Midbrain (tissue), 1 donor: ENCODE measurements at places on chromosomes 11 and 22.

DNA sequence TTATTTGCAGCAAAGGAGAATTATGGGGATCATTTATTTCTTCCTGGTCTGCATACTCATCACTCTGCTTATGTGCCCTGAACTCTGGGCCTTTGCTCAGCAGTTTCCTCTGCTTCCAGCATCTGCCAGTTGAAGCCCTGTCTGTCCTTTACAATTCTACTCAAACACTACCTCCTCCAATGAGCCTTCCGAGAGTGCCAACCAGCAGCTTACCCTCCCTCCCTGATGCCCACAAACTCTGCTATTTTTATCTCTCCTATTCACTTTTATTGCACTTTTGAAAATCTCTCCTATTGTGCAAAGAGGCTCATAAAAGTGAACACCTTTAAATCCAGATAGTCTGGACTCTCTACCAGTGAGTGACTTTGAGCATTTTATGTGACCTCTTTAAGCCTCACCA lies 3.6 kb upstream of the ME3 start:
- no peak for DNase-seq

DNA sequence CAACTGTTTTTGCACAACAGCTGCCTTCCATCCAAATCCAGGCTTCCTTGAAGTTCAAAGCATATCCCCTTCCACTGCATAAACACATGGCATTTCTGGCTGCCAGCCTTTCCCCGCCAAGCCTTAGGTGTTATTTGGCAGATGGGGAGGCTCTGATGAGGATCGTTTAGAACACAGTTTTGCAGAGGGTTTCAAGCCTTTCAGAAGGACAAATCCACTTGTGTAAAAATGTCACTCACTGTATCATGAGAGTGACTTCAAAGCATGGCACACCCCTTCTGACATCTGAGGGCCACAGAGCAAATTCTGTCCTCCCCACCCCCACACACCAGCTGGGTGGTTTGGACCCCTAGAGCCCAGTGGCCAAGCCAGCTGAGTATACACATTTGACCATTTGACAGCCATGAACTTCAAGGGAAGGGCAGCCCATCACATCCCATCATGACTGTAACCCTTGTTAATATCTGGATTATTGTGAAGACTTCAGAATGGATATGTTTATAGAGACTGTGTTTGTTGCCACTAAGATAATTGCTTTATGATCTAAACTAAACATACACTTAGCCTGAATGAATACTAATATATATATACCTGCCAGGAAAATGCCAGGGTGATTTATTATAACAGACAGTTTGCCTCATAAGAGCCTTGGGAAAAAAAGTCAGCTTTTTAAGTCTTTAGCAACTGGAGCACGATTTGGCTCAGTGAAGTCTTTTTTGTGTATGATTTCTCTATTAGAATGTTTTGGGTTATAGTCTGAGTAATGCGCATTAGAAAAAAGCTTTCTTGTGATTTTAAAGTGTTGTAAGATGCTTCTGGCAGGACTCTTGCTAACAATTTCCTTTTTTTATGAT lies 31.9 kb downstream of the FBLN1 start:
- DNase-seq = no peak

- DNase-seq = no peak
These were observed 46.1 kb downstream of the ALX4 start for GRCh38 chr11:44263738-44264437.

GRCh38 chr22:43272301-43272700 lies 70.9 kb downstream of the SCUBE1 start:
- DNase-seq = no peak

DNA sequence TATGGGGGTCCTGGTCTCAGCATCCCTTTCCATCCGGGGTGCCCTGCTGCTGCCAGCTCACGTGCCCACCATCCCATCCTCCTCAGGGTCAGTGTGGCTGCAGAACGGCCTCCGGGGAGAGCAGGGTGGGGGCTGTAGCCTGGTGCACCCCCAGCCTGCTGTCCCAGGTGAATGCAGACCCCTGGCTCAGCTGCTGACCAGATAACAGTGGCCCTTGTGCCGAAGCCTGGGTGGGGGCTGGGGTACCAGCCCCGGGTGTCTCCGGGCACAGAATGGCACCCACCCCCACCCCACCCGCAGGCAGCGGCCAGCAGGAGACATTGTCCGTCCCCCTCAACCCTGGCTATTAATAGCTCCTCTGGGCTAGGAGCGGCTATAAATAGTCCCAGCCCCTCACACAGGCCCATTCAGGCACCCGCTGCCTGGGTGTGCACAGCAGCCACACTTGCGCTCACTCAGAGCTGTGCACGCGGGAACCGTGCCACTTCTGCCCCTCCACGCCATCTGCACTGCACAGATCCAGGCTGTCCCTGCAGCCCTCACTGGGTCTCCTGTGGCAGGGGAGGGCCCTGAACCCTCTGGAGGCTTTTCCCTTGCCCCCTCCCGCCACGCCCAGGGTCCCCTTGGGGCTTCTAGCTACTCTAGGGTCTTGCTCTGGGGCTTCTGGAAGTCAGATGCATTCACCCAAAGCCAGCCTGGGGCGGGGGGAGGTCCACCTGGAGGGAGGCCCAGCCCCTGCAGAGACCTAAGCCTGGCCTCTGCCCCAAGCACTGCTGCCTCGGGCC lies 18.7 kb downstream of the CRELD2 start:
- peak; percentile 85 for DNase-seq

GRCh38 chr11:132131961-132132360 lies 761.5 kb downstream of the NTM start:
- DNase-seq = no peak
